ENCODE measurements at places on chromosomes 2 and 18.

DNA sequence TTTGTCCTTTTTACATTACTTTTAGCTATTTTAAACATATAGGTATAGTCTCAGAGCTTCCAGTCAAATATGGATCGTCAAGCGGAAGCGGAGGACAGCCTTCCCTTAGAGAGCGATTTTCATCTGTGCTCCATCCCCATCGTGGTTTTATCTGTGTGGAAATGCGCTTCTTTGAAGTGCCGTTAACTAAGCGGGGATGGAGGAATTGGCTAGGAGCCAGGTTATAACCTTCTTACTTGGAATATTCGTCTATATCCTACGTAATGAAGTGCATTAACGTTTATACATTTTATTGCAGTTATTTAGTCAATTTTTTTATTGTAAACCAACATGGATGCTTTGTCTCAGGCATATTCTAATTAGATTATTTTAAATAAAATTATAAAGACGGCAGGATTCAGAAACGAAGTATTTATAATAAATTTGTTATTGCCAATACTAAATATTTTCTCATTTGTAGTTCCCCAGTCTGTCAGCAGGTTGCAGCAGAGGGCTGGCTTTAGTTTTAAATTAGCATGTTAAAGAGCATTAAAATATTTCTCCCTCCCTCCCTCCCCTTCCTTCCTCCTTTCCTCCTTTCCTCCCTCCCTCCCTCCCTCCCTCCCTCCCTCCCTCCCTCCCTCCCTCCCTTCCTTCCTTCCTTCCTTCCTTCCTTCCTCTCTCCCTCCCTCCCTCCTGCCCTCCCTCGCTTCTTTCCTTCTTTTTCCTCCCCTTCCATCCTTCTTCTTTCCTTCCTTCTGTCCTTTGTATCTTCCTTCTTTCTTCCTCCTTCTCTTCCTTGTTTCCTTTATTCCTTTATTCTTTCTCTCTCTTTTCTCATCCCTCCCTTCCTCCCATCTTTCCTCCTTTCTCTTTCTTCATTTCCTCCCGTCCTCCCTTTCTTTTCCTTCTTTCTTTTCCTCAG, 80.6 kb upstream of the DOCK10 start:
- peak; percentile 53 for DNase-seq

GRCh38 chr18:51153659-51154371, 43.7 kb downstream of the MEX3C start:
- no peak for DNase-seq

- DNase-seq: no peak
Observed at GRCh38 chr2:8575038-8575833, 106.6 kb upstream of the ID2 start.

DNA sequence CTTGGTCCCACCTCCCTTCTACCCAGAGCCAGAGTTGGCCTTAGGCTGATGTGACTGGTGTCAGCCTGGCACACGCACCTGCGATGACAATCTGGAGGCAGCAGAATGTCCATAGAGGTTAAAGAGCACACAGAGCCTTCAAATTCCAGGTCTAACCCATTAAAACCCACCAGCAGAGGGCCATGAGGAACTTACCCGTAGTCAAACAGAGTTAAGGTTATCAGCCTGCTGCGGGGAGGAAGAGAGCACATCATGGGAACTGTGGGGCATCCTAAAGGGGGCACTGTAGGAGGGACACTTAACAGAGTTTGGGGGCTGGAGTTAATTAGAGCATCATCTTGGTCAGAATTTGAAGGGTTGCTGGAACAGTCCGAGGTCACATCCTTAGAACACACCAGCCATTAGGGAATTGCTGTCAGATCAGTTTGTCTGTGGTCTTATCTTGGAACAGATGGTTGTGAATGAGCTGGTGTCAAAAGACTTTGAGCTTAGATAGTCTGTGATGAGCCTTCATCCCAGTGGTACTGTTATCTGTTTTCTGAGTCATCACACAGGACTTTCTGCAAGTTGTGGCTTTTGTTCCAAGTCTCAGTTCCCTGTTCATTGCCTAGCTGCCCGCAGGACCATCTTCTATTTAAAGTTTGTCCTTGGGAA, 248.6 kb downstream of the LOXHD1 start:
- DNase-seq: no peak

DNA sequence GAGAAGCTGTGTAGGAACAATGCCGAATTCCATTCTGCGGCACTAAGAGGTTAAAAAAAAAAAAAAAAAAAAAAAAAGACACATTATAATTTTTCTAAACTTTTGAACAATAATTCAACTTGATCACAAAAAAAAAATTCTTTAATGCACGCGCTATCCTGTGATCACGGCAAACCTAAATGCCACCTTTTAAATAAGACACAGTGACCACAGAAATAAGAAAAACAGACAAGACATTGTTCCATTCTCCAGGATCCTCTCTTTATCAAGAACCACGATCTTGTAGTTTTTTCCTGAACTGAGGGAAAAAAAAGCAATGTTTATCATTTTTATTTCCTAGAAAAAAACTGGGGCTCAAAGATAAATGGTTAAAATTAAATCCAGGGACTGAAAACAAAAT, 9.4 kb downstream of the SUCLG1 start:
- DNase-seq: no peak

- DNase-seq: peak; percentile 70
Observed at GRCh38 chr18:21242141-21242779, at the start of gene GREB1L. Gene GREB1L, plus strand, starts transcription at chr18:21242232. Its CDS starts 141,287 bp downstream, at chr18:21383519.

- DNase-seq: no peak
Observed at GRCh38 chr2:205609113-205609512, 73.2 kb upstream of the NRP2 start.

- DNase-seq: no peak
Observed at GRCh38 chr18:10688766-10689165, 162.9 kb downstream of the NAPG start.

DNA sequence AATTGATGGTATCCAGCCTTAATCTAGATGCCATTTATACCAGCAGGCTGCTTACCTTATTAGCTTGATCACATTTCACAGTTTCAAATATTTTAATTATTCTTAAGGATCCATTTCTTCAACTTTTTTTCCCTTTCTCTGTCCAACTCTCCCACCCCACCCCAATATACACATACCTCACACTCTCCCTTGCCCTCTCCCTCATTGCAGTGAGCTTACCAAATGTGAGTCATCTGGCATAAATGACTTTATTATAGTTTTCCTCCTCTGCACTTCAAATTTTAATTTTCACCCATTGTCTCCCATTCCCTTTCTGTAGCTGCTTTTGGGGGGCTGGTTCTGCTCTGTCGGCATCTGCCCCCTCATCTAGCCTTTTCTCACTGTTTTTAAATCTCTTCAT, 12.9 kb downstream of the HTR2B start:
- DNase-seq: no peak

GRCh38 chr2:239113171-239113570, 265.3 kb downstream of the TWIST2 start:
- no peak for DNase-seq

DNA sequence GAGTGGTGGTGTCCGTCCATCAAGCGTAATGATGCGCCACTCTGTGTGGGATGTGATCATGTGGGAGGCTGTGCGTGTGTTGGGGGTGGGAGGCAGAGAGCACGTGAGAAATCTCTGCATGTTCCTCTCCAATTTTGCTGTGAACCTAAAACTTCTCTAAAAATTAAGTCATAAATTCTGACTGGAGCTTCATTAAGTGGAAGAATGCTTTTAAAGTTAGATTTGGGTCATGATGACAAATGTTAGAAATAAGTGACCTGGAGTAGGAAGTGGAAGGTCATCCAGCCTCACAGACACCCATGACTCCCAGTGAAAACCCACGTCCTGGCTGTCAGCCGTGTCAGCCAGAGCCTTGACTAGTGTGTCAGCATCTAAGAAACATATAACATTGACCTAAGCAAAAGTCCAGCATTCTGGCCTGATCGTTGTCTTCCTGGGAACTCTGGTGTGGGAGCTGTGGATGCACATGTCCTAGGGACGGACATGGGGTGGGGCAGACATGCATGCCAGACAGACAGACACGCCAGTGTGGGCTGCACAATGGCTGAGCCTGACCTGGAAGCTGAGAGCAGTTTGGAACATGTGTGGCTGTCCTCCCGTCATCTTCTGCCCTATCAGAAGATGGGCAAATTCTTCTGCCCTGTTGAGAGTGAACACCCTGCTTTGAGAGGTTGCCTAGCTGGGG, 245.6 kb downstream of the FAM210A start:
- DNase-seq: no peak
